Urinary bladder (tissue), 4 donors: ENCODE measurements at places on chromosomes 1 and 21. TPM values are rescaled to one million over a fixed set of nuclear protein-coding genes. Genes with fewer than 3 reads are reported as not detected.

DNA sequence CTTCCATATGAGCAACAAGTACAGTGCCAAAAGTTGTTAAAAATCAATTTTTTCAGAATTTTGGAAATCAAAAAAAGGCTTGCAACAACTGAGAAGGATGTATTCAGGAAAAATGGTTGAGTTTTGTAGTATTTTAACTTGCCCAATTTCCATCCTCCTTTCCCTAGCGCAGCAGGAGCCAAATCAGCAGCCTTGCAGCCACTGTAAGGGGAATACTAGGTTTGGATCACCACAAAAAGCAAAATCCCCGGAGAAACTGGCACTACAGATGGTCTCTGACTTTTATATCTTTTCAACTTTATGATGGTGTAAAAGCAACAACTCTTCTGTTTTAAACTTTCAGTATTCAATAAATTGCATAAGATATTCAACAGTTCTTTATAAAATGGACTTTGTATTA, 17.9 kb downstream of the DBT start:
- DNase-seq, result no peak

GRCh38 chr1:45134461-45134873, 71.9 kb downstream of the ZSWIM5 start:
- DNase-seq, result peak; percentile 29

DNA sequence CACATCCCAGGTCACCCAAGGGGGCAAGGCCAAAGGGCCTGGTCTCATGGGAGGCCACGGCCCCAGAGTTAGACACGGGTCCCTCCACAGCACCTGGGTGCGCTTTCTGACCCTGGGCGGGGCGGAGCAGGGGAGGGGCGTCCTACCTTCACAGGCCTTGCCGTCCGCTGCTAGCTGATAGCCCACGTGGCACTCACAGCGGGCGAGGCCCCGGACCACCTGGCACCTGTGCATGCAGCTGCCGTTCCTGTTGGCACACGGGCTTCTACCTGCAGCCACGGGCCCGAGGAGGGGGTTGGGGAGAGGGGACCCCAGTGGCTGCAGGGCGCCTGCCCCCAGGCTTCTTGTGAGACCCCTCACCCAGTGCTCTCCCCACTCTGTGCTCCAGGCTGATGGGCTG, 59.9 kb downstream of the ARHGEF16 start:
- DNase-seq, result no peak

DNA sequence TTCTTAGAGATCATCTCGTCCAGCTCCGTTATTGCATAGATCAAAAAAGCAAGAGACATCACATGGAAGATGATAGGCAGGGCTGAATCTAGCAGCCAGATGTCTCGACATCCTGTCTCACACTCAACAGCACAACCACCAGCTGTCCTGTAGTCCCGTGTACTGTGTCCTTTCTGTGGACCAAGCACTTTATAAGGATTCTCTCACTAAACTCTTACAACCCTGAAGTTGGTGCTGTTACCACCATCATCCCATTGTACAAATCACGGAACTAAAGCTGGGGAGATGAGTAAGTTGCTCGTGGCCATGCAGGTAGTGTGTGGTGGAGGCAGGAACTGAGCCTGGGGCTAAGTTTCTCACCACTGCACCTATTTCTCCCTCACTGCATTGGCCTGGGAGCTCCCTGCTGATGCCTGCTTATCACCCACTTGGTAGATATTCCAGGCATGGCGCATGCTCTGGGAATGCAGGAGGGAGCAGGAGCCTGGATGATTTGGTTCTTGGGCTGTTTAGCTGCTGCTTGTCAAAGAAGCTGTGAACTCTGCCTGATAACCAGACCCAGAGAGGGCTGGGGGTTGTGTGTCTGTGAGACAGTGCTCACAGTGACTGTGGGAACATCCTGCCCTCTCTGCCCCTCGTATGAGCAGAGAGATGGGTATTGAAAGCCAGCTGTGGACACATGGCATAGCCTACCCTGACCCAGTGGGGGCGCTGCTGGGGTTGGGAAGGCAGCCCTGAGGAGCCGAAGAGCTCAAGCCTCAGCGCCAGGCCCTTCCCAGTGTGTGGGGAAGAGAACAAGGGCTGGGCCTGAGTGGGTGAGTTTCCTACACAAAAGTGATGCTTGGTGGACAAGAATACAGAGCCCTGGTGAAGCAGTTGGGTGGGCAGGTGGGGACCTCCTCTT, 13.6 kb downstream of the PPFIA4 start:
- DNase-seq, result no peak

The OR10Z1 gene
- polyA plus RNA-seq, result not detected

The WDR47 gene
- 10.5 TPM for polyA plus RNA-seq

DNA sequence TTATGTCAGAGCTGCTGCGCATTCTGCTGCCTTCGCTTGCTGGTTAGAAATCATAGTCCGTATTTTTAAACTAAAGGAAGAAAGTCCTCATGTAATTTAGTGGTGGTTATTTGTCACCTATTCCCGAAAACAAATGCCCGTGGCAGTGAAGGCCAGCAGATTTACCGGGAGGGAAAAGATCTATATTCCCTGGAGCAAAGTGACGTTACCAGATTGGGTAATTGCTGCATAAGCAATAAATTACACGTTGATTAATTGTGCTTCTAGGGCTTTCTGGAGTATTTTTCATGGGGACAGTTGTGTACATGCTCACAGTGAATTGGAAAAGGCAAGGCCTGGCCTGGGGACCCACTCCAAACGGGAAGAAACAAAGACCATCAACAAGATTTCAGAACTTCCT, 298.7 kb downstream of the NPHP4 start:
- DNase-seq, result no peak

The LELP1 gene
- polyA plus RNA-seq, result not detected

GRCh38 chr1:78156805-78157521, 111.2 kb downstream of the GIPC2 start:
- no peak for DNase-seq

The CPTP gene
- 17.1 TPM for polyA plus RNA-seq

DNA sequence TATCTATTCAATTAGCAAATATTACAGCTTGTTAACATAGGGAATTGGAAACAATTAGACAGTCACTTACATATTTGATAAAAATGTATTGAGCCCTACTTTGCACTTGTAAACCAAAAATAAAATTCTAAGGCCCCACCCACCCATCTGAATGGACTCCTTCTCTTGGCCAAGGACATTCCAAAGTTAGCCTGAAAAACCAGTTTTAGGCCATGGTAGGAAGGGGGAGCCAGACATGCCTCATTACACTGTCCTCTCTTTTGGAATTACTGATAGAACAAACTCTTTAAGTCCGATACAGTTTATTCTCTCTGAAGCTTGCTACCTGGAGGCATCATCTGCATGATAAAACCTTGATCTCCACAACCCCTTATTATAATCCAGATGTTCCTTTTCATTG, 28.0 kb upstream of the TSPAN2 start:
- no peak for DNase-seq

GRCh38 chr1:104726917-104727316, 977.2 kb downstream of the AMY1C start:
- DNase-seq, result no peak

- no peak for DNase-seq
Observed at GRCh38 chr1:63984257-63984929, 210.6 kb downstream of the ROR1 start.

The PGBD5 gene
- polyA plus RNA-seq, result 0.52 TPM
